Inflammatory macrophage treated with lipopolysaccharide for 4 hours (primary cell): ENCODE measurements at places on chromosomes 13 and 19.

GRCh38 chr19:7507884-7508283 is 8.0 kb upstream of the ZNF358 start:
- DNase-seq, result peak; percentile 89

DNA sequence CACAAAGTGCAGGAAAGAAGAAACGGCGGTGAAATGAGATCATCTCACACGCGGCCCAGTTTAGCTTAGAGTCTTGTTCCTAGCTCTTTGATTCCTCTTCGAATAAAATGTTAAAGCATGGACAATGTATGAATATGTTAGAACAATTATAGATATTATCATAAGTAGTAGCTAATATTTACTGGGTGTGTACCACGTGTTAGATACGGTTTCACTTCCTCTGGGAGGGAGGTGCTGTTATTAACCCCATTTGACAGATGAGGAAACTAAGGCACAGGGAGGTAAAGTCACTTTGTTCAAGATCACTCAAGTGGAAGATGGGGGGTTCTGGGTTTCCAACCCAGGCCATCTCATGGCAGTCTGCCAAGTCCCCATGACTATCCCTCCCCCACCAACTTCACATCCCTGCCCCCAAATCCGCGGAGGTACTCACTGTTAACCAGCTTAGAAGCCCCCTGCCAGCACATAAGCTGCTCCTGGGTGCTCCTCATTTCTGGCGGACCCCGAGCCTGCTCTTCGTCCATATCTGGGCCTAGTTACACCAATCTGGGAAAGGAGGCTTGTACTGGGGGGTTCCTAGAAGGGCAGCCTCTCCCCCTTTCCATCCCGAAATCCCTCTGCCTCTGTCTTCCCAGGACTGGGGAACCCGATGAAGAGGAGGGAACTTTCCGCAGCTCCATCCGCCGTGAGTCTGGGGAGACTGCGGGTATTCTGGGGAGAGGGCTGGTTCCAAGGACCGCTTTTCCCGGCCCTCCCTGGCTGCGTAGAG is 1.0 kb upstream of the FXYD7 start:
- peak; percentile 32 for DNase-seq

DNA sequence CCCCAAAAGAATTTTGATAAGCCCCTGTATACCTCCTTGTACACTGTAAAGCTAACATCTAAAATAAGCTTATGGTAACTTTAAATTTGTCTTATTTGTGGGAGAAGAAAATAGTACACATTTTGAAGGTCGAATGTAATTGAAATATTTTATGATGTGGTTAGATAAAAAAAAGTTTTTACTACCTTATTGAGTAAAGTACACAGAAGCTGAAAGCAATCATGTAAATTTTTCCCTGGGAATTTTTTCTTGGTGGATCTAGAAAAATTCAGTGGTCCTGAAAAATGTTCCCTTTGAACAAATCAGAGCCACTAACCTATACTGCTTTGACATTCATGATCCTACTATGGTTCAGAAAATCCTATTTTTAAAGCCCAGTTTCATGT is 46.9 kb downstream of the SIPA1L3 start:
- DNase-seq, result no peak

- no peak for DNase-seq
These were observed 170.8 kb upstream of the SOX1 start for GRCh38 chr13:111895896-111896821.

DNA sequence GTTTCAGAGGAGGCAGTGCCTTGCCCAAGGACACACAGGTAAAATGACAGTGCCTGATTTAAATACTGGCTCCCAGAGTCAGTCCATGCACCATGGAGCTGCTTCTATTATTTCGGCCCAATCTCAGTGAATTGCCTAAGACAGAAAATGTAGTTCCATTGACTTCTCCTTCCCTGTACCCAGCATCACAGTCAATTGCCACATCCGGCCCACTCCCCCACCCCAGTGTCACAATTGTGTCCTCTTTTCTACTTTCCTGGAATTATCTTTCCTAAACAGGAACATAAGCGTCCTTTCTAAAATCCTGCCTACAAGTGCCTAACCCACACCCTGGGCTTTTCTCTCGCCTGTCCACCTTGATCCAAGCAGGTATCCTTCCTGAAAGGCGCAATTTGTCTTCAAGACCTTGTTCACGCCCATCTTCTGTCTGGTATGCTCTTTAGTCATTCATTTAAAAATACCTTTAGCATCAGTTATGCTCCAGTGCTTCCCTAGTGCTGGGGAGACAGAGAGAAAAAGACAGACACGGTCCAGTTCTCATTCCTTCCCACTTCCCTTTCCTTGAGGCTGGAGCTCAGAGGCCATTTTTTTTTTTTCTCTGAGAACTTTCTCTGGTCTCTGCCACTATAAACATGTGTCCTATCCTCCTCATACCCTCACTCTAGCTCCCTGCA is 411.4 kb downstream of the LIG4 start:
- DNase-seq, result no peak

DNA sequence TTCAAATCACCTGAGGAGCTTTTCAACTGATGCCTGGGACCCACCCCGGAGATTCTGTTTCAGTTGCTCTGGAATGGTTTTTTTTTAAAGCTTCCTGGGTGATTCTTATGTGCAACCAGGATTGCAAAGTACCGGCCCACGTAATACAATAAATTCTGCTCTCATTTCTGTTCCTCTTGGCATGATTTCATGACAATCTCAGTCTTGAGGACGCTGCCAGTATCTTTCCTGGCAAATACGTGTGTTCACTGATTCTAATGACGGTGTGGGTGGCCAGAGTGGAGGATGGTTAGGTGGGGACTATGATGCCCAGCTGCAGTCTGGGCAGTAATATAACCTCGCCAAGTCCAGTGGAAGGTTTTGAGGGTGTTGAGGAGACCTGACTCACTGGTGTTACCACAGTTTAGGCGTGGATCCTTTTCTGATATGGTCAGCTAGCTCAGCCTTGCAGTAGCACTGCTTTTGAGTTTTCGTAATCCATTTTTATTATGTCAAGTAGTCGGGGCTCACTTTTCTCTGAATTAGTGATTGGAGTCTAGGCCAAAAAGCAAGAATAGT is 49.4 kb downstream of the FAM124A start:
- peak; percentile 59 for DNase-seq
